ENCODE measurements at places on chromosomes 7 and 10.

DNA sequence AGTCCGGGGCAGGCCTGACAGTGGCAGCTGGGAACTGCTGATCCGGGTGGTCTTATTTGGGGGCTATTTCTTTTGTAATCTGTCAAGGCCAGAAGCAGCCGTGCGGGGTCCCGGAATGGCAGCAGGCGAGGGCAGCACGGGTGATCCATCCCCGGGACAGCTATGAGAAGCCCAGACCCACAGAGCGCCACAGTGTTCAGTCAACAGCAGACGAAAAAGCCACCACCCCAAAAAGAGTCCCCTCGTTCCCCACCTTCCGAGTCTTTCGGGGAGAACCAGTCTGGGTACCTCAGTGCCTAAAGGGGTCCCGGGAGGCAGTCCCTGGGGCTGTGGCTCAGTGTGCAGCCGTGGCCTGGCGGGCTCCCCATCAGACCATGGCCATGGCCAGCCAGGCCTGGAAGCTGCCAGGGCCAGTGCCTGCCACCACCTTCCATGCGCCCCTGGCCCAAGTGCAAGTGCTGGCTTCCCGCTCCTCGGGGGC is 125.1 kb upstream of the KCTD7 start:
- DNase-seq, result no peak

- no peak for DNase-seq
Observed at GRCh38 chr10:113891476-113891875, 37.0 kb downstream of the NHLRC2 start.

- no peak for DNase-seq
Observed at GRCh38 chr7:44801890-44802289, 5.4 kb downstream of the PPIA start.

- DNase-seq, result peak; percentile 63
Observed at GRCh38 chr10:79502561-79503309, 9.6 kb upstream of the EIF5AL1 start.

- DNase-seq, result no peak
Observed at GRCh38 chr7:148108381-148108780, 482.2 kb upstream of the C7orf33 start.

DNA sequence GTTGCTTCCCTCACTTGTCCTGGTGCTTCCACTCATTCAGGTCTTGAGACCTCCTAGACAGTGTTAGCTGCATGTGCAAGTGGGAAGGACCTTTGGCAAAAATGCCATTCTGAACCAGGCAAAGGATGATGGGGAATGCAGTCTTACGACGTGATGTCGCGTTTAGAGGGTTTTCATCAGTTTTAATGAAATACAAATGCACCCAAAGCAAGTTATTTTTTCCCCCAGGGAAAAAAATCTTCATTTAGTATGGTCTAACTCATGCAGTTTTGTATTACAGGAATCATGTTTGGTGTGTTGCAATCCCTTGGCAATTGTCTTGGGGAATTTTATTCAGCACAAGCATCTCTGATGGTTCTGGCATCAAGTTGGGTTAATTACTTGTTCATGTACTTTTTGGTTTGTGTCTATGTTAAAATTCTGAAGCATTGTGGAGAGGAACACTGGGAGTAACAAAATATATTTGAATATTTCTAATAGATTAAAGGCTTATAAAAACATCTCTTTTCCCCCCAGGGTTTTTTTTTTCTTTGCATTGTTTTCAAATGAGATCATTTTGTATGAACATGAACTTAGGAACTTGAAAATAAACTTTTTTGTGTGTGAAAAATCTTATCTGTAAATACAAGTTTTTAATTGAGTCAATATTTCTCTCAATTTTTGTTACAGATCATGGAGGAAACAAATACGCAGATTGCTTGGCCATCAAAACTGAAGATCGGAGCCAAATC is 188.9 kb downstream of the BICC1 start:
- no peak for DNase-seq

- DNase-seq, result no peak
Observed at GRCh38 chr10:63611078-63611477, 89.9 kb downstream of the REEP3 start.

- no peak for DNase-seq
Observed at GRCh38 chr7:111012799-111013675, 77.9 kb upstream of the LRRN3 start.

DNA sequence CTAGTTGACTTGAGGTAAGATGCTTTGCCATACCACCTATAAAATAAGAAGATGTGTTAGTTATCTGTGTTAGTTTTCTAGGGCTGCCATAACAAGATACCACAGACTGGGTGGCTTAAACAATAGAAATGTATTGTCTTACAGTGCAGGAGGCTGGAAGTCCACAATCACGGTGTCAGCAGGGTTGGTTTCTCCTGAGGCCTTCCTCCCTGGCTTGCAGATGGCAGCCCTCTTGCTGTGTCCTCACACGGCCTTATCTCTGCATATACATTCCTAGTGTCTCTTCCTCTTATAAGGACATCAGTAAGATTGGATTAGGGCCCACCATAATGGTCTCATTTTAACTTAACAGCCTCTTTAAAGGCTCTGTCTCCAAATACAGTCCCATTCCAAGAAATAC is 192.1 kb downstream of the GATA3 start:
- DNase-seq, result no peak

GRCh38 chr7:147279964-147280374 is 1163.4 kb downstream of the CNTNAP2 start:
- no peak for DNase-seq

DNA sequence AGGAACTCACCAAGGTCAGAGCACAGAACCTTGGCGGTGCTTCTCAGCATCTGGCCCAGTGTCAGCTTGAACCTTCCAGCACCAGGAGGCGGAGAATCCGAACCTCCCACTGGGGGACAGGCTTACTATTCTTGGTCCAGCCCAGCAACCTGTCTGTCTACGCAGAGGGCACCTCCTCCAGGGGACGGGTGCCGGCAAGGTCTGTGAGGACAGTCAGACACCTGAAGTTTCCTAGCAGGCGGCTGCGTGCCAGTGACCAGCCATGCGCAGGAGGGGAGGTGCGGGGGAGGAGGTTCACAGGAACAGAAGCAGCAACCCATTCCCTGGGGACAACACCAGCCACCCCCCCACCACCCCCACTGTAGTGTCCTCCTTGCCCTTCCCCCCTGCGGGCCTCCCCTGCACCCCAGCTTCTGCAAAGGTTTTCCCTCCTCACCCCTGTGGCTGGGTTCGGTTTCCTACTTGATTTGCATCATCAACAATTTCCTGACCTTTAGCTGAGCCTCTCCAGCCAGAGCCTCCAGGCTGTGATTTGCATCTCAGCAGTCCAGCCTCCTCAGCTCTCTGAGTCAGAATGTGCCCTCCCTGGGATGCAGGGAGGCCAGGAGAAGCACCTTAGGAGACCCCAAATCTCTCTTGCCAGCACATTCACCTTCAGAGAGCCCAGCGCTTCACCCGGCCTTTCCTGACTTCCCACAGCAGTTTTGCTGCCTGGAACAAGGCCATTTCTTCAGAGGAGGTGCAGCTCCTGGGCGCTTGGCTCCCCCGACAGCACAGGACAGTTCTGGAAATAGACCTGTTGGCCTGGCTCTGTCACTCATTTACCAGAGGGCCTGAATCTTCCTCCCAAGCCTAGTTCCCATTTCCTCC is 107.5 kb upstream of the NPS start:
- no peak for DNase-seq

DNA sequence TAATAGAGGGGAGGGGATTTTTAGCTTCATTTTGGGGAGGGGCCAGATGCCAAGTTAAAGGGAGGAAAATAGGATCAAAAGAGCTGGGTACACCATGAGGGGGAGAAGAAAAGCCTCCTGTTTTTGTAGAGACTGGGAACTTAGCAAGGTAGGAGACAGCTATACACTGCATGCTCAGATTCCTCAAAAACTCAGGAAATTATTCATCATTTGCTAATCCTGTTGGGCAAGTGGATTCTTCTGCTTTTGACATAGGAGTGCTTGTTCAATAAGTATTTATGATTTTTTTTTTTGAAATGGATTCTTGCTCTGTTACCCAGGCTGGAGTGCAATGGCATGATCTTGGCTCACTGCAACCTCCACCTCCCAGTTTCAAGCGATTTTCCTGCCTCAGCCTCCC is 73.4 kb downstream of the LYZL2 start:
- DNase-seq, result no peak

DNA sequence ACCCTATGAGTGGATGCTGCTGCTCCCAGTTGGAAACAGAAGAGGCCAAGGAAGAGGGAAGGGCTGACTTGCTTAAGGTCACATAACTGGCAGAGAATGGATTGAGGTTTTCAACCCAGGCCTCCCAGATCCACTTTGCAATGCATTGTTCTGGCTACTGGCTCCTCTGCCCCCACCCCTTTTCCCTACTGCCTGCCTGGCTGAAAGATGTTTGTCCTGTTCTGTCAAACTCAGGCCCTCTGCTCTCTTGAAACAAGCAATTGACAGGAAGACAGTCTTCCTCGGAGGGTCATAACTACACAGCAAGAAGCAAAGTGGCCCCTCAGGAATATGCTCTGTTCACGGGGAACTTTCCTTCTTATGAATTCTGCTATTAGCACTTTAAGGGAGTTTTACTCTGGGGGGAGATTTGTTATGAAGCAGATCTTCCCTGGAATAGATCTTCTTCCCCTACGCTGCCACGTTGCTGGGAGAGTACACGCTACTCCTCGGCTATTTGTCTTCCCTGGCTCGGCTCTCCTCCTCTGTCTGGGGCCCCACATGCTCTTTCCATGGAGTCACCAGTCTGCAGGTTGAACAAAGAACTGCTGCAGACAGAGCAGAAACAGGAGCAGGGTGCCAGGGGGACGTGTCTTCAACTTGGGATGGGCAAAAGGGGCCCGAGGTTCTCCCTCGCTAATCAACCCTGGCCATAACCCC is 436.1 kb downstream of the TYW1 start:
- DNase-seq, result no peak

- no peak for DNase-seq
Observed at GRCh38 chr10:131275691-131276090, 35.8 kb downstream of the TCERG1L start.

DNA sequence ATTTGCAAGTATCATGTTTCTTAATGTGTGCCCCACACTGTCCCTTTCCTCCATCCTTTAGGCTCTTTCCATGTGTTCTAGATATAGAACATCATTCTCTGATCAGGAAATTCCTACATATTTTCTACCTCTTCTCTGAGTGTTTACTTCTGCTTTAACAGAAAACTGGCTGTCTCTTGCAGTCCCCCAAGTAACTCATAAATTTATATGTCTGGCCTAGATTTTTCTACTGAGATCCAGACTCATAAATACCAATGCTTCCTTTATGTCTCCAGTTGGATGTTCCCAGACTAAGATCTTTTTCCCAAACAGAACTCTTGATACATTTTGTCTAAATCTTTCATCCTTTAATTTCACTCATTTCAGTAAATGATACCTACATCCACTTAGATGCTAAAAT is 181.8 kb downstream of the CDK14 start:
- no peak for DNase-seq

DNA sequence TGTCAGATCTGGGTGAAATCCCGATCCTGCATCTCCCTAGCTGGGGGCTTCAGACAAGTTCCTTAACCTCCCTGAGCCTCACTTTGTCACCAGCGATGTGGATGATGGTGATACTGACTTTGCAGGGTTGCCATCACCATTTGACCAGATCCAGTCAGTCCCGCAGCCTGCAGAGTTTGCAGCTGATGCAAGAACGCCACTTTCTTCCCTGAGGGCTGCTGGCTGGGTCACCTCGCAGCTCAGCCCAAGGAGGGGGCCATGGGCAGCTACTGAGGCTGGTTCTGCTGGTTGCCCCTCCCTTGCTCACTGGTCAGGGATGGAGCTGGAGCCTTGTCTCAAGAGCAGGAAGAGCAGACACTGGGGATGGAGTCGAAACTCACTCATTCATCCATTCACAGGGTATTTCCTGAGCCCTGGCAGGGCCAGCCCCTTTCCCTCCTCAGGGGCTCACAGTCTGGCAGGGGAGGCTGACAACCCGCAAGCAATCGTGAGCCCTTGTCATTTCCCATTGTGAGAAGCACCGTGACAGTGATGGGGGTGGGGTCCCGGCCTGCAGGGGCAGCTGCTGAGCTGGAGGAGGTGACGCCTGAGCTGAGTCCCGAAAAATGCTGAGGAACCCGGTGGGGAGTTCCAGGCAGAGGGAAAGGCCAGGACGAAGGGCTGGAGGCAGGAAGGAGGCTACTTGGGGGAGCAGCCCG is 111.1 kb upstream of the TCF7L2 start:
- no peak for DNase-seq

GRCh38 chr7:66359656-66360211 is 154.6 kb downstream of the TPST1 start:
- DNase-seq, result no peak
